CD4-positive, alpha-beta T cell treated with Interleukin-12 subunit alpha and Interleukin-12 subunit beta, for 1 hour (primary cell): ENCODE measurements at places on chromosomes 6 and 20.

- peak; percentile 28 for DNase-seq
Observed at GRCh38 chr20:8132484-8133309, 631 bp downstream of the PLCB1 start.

GRCh38 chr20:21512634-21513180 is 1.2 kb downstream of the NKX2-2 start:
- DNase-seq: no peak

DNA sequence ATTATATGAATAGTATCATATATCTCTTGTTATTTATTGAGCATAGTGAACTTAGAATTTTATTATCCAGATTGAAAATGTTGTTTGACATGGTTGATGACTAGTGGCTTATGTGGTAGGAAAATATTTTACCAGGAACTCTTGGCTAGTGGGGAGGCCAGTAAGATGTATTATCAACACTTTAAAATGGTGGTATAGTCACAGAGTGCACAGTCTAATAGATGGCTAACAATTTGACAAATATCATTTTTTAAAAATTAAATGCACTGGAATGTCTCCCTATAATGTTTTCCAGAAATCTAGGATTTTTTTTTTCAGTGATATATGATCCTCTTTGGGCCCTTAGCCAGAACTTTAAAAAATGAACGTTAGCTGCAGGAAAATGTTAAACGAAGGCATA is 26.9 kb upstream of the EYA4 start:
- DNase-seq: no peak

- DNase-seq: no peak
Observed at GRCh38 chr20:56222201-56222600, 26.3 kb upstream of the MC3R start.

DNA sequence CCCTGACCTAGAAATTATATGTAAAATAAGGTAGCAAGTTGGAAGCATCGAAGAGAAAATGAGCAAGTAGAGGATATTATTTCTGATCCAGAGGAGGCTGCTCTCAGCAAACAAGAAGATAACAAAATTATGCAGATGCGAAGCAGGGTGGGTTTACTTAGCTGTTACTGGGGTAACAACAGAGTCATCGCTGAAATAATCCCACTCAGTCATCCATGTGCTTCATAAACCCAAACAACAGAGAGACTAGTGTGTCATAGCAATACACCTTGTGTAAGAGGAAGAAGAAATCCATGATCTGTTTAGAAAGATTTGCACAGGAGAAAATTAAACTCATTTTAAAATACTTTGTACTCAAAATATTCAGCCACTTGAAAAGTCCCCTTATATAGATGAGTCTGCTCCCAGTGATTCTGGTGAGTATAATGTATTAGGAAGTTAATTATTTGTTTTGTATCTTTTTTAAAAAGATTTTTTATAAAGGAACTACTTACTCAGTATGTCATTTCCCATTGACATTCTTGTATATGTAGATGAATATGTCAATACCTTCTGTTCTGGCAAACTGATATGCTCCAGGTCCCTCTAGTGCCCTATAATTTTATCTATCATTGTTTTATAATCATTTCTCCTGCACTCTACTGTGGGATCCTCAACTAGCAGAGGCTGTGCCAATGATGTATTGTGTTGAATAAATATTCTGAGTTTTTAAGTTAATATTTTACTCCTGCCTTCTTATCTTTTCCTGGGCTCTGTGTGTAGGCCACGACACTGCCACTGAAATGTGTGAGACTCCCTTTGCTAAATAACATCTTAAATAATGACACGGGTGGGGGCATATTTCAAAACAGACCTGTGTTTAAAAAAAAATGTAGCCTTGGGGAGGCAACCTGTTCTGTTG is 8.6 kb upstream of the HIVEP2 start:
- peak; percentile 43 for DNase-seq
